CD4-positive, alpha-beta T cell treated with Interleukin-4 for 4 hours (primary cell): ENCODE measurements at places on chromosomes 3 and 15.

DNA sequence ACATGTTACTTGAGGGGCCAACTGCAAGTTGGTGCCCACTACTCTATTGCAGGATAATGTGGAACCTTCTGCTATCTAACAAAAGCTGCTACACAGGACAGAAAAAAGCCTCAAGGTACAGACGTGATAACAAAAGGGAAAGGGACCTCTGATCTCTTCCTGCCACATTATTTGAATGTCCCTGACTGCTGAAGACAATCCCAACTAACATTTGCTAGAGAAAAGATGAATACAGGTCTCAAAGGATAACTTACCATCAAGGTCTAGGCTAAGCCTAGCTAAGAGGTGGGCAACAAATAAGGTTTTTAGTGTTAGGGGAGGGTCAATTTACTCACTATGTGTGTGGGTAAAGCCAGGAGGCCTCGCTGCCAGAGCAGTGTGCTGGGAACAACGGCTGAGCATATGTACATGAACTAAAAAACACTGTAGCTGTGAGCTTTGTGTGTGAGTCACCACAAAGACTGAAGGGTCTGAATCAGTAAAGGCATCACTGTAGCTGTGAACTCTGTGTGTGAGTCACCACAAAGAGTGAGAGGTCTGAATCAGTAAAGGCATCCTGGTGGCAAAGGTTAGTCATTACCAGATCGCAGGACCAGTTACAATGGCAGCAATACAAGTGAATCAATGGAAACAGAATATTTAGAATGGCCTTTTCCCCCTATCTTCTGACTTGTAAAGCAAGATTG, 111.7 kb downstream of the LMLN start:
- peak; percentile 54 for DNase-seq

- DNase-seq = no peak
These were observed 182.4 kb downstream of the ADAMTS9 start for GRCh38 chr3:64505419-64505818.

GRCh38 chr15:63944681-63944955, 101.7 kb downstream of the DAPK2 start:
- no peak for DNase-seq

DNA sequence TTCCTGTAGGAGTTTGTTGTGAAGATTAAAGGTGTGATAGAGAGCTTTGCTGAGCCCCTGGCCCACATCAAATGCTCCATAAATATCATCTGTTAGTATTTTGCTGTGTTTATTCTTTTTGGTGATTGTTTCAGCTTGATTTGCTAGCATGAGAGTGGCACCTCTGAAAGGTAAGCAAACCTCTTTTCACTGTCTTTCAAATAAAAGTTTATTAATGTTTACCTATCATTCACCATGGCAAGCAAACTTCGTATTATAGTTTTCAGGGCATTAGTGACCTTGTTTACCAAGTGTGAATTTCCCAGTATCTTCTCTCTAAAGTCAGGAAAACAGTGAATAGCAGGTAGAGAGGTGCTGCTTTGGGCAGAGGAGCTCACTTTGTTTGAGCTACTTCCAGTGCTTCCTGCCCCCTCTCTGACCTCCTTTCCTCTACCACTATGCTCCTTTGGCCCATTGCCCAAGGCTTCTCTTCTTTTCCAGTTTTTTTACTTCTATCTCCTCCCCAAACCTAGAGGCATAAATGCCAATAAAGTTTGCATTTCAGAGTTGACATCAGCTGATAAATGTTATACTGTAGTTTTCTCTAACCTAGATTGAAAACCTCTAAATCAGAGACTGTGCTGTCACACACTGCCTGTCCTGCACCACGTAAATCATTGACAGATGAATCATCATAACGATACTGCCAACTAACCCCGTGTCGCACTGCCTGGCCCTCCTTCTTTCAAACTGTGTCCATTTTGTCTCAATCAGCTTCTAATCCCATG, 569.0 kb downstream of the TUSC7 start:
- DNase-seq = no peak

GRCh38 chr3:28575746-28576613, 227.4 kb upstream of the AZI2 start:
- no peak for DNase-seq

DNA sequence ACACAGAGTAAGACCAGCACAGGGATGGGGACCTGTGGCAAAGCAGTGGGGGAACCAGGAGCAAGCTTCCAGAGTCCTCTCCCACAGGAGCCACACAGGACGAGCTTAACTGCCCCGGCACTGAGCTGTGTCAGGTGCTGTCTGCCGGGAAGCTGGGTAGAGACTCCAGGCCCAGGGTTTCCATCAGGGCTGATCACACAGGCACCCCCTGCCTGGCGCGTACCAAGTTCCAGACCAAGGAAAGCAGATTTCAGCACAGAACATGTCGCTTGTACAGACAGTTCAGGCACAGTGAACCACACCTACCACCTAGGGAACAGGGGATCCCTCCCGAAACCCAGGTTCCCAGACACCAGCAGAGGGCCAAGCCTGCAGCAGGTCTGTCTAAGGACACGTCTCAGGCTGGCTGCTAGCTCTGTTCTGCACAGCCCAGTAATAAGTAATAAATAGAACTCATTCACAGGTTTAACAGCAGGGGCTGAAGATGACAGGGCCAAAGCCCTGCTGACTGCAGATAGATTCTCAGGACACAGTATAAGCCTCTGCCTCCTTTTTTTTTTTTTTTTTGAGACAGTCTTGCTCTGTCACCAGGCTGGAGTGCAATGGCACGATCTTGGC, 30.2 kb upstream of the OCA2 start:
- DNase-seq = no peak

- no peak for DNase-seq
These were observed 139.8 kb downstream of the RAB11A start for GRCh38 chr15:66008940-66009562.

GRCh38 chr3:127066635-127067034, 83.7 kb downstream of the PLXNA1 start:
- DNase-seq = no peak

GRCh38 chr3:94539937-94540336, 477.1 kb downstream of the NSUN3 start:
- DNase-seq = no peak

DNA sequence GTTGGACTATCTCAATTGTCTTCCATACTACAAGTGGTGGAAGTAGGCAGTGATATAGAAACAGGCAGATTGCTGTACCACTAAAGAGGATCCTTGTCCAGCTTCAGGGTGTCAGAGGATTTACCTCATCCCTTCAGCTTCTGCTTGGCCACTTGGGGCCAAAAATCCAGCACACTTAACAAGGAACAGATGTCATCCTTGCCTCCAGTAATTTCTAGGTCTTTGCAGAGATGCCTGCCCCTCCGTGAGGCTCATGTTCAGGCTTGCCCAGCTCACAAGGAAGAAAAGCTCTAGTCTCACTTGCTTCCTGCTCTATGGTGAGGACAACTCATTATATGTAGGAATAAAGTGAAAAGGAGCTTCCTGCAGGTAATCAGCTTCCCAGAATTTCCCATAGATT, 510.3 kb downstream of the EPHA3 start:
- DNase-seq = no peak

DNA sequence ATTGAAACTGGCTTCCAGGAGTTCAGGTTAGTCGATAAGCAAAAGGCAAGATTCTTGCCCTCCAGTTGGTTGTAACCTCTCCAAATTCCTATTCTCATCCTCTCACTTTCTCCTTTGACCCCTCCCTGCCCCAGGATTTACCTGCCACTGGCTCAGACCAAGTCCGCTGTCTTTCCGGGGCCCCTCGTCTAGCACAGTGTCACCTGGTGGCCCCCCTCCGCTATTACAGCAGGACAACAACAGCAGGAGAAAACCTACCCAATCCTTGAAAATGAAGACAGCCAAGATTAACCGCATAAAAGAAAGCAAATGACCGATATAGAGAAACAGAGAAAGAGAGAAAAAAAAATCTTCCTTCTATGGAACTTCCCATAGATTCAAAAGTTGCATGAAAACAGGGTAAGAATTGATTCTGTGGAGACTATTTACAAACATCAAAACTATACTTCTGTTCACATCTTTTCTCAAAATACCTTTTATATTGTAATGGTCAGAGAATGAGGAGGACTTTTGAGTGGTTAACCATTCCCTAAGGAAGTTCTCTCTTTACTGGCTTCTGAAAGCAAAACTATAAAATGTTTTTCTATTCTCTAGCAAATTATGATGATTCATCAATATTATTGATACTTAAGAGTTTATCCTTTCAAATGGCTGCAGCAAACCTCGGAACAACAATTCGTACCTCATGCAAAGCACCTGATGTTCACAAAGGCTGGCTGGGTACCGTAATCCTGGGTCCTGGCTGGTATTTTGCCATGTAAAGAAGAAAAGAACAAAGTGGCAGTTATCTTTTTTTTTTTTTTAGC, 10.0 kb upstream of the ST8SIA2 start:
- DNase-seq = no peak

DNA sequence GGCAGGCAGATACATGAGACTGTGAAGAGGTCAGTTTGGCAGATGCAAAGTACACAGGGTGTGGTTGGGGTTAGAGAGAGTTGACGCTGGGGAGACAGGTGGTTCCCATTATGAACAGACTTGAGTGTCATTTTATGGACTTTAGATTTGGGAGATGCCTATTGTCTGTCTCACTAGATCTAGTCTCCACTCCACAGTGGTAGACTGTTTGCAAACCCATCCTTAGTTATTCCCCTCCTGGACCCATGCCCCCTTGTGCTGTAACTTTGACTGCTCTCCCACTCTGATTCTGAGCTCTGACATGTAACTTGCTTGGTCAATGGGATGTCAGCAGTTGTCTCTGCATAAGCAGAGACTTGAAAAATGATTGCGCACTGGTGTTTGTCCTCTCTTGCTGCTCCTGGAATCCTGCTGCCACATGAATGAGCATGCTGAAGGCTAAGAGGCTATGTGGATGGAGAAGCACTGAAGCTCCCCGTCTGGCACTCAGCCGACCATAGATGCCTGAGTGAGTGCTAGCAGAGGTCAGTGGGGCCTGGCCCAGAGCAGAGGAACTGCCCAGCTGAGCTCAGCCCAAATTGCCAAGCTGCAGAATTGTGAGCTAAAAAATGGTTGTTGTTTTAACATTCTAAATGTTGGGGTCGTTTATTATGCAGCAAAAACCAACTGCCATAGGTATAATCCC, 88.2 kb downstream of the FAM43A start:
- no peak for DNase-seq
